Cortex of kidney (tissue), 1 donor: ENCODE measurements at places on chromosomes 2 and 18.

DNA sequence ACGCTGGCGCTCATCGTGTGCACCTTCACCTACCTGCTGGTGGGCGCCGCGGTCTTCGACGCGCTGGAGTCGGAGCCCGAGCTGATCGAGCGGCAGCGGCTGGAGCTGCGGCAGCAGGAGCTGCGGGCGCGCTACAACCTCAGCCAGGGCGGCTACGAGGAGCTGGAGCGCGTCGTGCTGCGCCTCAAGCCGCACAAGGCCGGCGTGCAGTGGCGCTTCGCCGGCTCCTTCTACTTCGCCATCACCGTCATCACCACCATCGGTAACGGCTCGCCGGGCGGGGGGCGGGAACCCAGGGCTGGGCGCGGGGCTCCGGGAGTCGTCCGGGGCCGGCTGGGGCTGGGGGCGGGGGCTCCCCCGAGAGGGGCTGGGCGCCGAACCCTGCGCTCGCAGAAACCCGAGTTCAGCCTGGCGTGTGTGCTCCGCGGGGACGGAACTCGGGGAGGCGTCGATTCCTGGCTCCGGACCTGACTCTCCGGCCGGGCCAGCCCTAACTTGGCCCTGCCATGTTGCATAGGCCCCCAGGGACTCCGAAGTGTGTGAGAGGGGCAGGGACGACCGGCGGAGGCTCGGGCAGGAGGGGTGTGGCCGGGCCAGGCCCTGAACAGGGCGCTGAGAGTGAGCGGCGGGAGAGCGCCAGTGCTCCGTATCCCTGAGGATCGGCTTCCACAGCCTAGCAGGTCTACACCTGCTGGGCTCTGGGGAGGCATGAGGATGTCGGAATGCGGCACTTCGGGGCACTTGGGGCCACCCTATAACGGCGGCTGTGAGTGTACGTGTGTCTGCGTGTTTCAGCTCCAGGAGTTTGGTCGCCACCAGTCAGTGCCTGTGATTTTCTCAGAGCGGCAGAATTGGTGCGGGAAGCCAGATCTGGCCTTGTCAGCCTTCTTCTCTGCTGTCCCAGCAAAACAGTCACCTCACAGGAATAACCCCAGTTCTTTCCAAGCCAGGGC is 651 bp downstream of the KCNK3 start:
- no peak for DNase-seq

DNA sequence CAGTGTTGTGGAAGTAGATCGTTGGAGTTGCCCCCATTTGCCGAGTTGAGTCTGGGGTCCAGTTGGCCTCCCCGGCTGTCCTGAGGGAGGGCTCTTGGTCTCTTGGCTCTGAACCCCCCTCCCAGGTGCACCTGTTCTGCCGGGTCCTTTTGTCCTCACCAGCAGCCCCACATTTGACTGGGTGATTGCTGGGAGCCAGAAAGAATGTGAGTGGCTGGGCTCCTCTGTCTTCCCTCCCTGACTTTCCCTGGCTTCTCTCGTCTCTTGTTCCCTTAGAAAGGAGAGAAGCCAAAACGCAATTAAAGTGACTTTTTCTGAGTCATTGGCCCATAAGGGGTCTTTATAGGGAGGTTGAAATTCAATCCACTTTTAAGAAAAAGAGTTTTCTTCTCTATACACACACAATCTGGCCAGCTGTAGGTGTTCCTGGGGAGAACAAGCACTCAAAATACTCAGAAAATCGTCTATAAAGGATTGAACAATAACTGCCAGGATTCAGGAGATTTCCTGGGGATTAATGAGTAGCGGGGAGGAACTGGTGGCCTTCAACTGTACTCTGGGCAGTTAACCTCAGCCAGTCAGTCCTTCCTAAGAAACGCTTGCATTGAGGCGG is 131.0 kb downstream of the TMEM182 start:
- DNase-seq = no peak

DNA sequence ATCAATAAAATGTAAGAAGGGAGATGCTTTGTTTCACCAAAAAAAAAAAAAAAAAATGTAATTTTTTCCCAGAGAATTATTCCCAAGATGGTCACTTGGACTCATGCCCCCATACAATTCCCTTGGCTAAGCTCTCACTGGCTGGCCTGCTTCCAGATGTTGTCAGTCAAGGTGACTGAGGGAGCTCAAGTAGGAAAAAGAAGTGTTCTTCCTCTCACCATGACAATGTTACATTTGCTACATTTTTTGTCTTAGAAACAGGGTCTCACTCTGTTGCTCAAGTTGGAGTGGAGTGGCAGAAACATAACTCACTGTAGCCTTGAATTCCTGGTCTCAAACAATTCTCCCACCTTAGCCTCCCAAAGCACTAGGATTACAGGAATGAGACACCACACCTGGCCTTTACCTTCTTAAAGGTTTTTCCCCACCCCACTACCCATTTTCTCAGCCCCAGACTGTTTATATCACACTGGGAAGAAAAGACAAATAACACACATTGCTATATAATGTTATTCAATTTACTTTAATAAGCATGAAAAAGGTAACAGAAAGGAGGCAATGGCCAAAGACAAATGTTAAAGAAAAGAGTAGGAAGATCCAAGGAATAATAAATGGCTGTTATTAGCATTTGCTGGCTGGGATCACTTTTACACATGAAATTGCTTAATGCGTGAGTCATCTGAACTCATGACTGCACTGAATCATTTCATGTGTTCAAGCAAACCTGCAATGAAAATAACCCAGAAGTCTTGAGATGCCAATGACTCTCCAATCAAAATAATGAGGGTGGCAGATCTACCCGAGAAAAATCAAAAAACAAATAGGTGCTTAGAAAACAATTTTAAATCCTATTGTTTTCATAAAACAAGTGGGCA is 45.2 kb downstream of the ACVR1 start:
- DNase-seq = no peak

DNA sequence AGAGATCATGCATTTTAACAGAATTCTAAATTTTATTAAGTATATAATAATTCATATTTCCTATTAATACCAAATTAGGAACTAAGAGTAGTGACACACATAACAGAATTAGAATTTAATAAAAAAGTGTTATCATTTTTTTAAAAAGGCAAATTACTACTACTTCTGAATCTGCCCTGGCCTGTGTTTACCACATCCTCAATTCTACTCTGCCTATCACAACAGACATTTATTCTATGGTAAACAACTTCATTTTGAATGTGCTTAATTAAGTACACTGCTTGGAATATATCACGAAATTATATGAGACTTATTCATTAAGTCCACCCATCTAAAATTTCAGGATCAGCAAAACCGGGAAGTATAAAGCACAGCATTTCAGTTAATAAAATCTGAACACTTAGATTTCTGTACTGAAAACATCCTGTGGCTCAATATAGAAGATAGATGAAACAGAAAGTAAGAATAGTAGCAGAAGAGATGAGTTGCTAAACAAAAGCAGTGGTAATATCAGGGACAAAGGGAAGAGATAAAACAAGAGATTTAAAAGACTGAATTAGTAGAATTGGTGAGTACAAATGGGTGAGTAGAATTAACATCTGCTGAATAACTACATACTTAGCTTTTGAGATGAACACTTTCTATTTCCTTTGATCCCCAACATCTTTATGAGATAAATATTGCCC is 3.7 kb downstream of the SMC6 start:
- DNase-seq = no peak

DNA sequence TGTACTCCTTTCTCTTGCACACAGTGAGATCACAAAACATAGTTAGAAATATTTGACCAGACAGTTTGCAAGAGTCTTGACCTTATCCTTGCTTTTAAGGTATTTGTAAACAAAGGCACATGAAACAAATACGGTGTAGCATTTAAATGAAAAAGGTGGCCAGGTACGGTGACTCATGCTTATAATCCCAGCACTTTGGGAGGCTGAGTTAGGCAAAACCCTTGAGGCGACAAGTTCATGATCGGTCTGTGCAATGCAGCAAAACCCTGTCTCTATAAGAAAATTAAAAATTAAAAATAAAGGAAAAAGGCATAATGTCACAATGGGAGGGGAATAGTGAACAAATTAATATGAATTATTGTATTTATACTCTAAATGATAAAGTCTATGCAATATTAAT is 109.5 kb upstream of the PIK3C3 start:
- no peak for DNase-seq

DNA sequence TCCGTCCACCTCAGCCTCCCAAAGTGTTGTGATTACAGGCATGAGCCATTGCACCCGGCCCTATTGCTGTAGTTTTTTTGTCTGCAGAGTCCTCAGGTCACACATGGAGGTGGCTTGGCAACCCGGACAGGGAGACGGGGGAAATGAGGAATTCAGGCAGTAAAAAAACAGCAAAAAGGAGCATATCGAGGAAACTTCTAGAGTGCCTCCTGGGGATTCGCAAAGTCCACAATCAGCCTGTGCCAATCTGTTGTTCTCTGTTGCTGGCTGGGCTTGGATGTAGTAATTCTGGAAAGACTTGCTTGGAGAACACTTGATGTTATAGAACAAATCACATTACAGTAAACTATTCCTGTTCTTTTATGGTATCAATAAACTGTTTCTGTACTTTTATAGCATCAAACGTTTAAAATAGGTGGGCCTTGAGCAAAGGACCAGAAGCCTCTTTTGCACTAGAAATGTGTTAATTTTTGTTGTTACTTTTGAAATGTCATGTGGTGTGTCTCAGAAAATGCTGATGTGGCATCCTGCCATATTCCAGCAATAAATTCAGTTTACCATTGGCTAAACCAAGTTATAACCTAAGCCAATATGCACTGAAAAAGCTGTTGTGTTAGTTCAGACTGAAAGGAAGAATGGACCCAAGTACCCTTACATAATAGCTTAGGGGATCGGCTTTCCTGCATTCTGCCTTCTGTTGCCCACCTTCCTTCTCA is 14.4 kb downstream of the ELAC1 start:
- DNase-seq = no peak

DNA sequence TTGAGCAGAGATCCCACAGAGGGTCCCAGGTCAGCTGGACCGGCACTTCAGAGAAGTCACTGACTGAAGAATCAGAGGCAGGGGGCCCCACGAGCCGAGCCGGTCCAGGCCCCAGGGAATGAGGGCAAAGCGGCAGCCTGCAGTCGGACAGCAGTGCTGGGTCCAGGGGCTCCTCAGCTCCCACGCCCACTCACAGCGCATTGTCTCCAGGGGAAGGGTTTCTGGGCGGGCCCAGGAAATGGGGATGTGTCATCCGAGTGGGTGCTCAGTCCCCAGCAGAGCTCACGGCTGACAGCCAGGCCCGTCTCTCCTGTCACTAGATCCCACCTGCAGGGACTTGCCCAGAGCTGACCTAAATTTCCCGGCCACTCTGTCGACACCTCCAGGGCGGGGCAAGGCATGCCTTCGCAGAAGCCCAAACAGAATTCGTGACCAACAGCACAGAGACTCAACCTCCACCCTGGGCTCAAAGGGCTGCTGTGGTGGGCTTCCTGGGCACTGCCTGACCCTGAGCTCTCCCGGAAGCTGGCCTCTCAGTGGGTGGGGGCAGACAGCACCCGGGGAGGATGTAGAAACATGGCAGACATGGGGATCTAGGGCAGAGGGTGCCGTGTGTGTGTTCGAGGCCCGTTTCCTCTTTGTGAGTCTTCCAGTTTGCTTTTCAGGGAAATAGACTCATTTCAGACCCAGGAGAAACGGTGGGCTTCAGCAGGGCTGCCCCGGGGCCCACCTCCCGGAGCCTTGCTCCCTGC is 42.1 kb upstream of the TAF1B start:
- no peak for DNase-seq

DNA sequence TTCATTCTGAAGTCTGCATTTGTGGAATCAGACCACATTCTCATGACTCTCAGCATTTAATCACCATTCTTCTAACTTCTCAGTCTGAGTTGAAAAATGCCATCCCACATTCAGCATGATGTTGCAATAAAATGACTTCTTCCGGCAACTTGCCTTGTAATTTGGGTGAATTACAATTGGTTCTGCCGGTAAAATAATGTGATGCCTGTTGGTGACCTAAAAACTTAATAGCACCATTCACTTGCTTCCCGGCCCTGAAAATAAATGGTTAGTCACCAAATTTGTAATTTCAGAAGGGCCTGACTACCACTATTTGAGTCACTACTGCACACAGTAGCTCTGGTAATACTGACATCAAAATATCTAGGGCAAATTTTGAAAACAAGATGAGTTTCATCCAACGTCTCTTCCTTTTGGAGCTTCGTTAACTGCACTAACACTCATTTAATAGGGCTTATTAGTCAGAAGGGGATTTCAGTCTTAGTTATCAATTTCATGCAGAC is 637.1 kb upstream of the CHAC2 start:
- DNase-seq = no peak

GRCh38 chr2:231200805-231201474 is 2.5 kb downstream of the ARMC9 start:
- no peak for DNase-seq
